ENCODE measurements at places on chromosomes 5 and 9.

DNA sequence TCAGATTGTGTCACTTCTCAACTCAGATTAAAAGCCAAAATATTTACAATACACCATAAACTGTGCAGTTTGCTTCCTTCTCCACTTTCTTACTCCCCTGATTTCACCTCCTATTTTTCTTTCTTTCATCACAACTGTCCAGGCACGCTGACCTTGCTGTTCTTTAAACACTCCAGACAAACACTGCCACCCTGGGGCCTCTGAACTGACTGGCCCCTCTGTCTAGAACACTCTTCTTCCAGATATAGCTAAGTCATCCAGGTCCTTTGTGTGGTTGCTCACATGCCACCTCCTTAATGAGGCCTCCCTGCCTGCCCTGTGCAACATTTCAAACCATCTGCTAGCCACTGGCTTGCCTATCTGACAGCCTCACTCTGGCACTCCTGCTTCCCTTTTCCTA lies 46.6 kb downstream of the ATG10 start:
- no peak for DNase-seq

- DNase-seq: peak; percentile 38
Observed at GRCh38 chr5:34655354-34655991, 655 bp upstream of the RAI14 start.

GRCh38 chr5:176851871-176852658 lies 41.7 kb downstream of the UNC5A start:
- DNase-seq: no peak

- no peak for DNase-seq
Observed at GRCh38 chr9:29144476-29144875, 1571.2 kb upstream of the C9orf72 start.

GRCh38 chr9:106387965-106388364 lies 475.0 kb upstream of the ZNF462 start:
- no peak for DNase-seq

DNA sequence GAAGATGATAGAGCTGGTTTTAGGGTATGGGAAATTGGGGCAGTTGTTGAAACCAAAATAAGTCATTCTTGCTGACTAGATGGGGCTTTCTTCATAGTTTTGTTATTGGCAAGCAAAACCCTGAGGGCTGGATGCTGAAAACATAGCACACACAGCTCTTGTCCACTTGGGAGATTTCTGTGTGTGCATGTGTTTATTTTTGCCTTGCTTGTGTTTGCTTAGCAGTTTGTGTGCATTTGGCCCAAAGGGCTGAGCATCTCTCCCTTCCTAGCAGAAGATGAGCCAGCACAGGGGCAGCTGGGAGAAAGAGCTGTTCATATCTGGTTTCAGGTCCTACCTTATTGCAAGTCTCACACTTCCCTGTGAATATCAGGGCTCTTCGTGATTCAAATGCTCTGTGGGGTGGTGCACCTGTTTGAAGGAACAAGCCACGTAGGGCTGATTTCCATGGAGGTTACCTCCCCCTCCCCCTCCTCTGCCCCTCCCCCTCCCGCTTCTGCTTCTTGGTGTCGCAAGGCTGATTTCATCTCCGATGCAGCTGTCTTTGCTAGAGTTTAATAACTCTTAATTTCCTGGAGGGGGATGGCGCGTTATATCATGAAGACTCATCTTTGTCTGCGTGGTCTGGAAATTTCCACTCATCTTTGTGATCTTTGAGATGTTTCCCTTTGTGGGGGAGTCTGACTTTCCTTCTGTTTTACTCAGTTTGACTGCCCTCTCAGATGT lies 296.5 kb downstream of the ARHGAP26 start:
- no peak for DNase-seq

DNA sequence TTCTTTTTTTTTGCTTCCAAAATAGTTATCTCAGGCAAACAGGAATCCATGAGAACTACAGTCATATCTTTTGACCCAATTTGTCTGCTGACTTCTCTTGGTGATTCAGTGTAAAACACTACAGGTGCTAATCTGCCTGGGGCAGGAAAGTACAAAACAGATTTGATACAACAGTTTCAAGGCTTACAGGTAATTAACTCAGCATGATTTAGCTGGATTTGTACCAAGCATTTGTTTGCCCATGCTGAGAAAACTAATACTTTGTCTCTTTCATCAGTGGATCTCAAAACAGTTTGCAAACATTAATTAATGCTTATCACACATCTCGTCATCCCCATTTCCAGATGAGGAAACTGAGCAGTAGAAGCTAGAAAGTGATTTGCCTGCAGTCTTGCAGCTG lies 312.5 kb upstream of the SEMA6A start:
- no peak for DNase-seq

- no peak for DNase-seq
Observed at GRCh38 chr5:172630986-172631385, 10.1 kb upstream of the NEURL1B start.

- no peak for DNase-seq
Observed at GRCh38 chr5:155906046-155906445, 420.9 kb upstream of the SGCD start.

DNA sequence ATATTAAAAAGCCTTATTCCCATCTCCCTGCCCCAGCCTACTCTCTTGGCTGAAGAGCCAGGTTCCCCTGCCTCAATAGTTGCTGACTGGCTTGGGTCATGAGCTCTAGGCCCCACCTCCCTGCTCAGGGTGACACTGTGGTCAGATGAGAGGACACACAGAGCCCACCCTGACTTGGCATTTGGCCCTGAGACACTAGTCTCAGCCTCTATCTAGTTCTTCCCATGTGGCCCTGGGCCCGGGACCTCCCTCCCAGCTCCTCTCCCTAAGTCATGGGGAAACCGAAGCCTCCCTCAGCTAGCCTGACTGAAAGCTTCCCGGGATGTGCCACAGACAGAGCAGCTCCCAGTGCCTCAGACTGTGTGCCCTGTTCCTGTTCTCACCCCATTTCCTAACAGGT lies 5.8 kb upstream of the MYOZ3 start:
- no peak for DNase-seq

DNA sequence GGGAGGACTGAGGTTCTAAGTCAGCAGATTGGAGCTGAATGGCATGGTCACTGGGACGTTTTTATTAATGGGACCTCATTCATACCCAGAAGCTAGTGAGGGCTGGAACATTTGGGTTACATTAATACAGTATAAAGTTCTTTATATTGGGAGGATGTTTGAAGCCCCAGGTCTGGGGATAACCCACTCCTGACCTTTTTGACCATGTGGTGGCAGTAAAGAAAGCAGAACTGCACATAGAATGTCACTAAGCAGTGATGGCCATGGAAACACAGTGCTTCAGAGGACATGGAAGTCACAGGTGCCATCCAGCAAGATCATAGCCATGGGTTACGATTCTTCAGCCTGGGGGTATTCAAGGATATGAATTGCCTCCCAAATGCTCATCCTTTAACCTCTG lies 176.0 kb downstream of the ATP10B start:
- DNase-seq: no peak

- DNase-seq: no peak
Observed at GRCh38 chr5:154309805-154310204, 119.3 kb downstream of the GALNT10 start.

GRCh38 chr5:61765471-61765870 lies 433.4 kb downstream of the ZSWIM6 start:
- no peak for DNase-seq

DNA sequence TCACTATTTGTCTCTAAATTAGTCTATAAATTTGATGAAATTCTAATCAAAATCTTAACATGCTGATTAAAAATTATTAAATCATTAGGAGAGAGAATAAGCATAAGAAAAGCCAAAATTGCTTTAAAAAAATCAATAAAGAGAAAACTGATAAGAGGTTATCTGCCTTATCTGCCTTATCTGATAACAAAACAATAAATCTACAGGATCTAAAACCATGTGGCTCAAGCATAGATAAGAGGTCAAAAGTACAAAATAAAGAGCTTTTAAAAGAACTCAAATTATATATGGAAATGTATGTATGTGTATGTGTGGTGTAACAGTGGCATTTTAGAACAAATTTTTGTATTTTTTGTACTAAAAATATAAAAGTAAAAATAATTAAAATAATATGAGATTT lies 18.6 kb downstream of the TRIM14 start:
- DNase-seq: no peak

DNA sequence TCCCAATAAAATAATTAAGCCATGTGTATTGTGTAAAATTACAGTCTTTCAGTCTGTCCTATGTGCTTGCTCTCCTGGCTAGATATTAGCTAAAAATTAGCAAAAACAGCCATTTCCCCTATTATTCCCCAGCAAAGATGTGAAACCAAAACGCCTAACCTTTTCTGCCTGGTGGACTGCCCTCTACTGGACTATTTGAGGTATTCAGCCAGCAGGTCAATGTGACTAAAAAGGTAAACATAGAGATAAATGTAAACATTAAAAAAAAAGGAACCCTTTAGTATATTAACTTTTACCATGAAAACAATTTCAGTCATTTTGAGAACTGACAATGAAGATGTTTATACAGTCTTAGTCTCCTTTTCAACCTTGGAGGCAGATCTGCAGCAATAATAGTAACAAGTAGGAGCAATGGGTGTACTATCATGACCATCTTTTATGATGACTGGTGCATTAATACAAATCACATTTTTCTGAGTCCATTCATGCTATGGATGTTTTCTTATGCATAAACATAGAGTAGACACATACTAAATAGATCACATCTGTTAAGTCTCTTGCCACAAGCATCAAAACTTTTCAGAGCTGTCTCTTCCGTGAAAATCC lies 10.1 kb downstream of the ATG12 start:
- no peak for DNase-seq

DNA sequence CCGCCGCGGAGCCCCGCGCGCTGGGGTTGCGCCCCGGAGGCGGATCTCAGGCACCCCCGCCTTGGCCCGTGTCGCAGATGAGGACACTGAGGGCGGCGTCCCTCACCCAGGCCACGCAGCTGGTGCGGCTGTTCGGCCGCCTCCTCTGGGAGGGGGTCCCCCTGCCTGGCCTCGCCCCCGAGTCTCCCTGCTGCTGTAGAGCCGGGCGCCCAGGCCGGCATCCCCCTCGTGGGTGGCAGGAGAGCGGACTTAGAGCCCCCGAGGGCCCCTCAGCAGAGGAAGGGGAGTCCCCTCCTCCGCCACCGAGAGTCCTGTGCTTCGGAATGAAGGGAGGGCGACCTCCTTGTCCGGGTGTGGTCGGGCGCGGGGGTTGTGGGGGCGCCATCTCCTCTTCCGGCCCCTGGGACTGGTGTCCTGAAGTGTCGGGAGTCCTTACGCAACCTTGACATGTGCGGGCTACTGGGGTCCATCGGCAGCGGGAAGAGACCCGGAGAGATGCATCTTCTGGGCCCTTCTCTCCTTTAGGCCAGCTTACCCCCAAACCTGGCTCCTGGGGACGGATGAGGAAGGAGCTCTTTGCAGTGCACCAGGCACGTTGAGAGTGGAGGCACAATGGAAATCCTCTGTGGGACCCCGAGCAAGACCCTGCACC lies 11.7 kb upstream of the EXOSC2 start:
- DNase-seq: no peak

DNA sequence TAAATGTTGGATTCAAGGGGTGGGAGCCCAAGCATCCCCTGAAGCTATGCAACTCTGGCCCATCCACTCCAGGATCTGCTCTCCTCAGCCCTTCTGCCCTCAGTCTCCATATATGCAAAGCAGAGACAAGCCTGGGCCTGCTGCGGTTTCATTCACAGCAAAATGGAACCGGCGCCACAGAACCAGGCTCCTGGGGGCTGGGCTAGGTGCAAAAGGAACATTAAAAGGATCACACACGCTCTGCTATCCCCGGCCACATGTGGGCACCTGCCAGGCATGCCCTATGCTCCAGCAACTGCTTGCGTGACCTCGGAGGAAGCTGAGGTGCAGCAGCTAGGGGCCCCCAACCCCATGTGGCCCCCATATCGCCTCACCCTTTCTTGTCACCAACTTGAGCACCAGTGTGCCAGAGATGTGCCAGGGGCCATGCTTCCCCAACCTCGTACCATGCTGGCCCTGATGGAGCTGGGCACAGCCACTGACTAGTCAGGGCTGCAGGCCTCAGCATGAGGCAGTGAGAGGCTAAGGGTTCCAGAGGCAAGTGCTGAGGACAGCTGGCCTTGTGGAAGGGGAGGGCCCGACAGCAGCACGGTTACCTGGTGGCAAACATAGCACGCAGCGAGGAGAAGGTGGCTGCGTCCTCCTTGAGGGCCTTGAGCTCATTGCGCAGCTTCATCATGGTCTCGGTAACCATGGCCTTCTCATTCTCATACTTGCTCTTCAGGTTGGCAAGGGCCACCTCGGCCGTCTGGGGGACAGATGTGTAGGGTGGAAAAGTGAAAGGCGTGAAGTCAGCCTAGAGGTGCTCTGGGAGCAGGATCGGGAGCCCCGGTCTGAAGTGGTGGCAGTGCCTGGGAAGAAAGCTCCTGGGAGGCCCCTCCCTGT lies 47.2 kb downstream of the BICD2 start:
- no peak for DNase-seq

DNA sequence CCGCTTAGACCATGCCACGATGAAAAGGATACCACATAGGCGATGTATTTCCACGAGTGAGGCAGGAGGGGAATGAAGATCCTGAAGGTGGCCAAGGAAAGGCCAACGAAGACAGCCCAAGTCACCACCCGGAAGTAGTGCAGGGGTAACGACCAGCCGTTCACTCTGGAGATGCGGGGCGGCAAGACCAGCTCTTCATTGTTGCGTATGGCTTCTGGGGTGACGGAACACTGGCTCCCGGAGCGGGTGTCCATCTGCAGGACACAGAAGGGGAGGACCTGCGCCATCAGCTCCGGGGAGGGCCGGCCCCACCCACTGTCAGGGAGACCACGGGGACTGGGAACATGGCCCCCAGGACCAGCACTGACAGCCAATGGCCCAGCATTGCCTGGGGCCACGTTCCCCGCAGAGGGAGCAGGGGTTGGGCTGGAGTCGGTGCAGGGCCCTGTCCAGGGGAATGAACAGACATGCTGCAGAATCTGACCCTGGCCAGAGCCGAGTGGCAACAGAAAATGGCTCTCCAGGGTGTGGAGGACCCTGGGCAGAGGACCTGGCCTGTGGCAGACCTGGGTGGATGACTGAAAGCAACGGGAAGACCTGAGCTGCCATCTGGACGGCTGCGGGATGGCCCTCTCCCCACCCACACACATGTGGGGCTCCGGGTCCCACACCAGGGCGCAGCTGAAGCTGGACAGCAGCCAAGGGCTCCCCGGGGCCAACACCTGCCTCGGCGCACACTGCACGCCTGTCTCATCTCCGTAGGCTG lies 17.7 kb downstream of the ZDHHC11B start:
- DNase-seq: no peak

GRCh38 chr9:122133263-122133983 lies 26.2 kb downstream of the NDUFA8 start:
- no peak for DNase-seq

- DNase-seq: no peak
Observed at GRCh38 chr5:56734091-56734694, 81.2 kb upstream of the MAP3K1 start.

DNA sequence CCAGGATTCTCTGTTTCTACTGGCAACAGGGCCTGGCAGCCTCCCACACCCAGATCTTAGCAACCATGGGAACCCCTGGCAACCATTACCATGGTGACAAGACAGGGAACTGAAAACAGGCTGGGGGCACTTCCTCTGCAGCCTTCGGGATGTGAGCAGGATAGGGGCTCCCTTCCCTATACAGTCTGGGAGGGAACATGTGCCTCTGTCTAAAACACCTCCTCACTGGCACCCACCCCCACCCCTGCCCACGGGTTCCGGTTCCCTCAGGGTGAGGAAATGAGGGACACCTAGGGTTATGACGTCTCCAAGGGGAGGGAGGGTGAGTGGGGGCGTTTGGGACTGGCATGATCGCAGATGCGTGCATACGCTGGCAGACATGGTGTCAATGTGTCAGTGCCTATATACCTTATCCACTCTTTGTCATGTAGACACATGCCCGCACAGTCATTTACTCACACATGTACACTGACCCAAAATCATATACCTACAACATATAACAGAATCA lies 3.0 kb upstream of the DNAJB5 start:
- no peak for DNase-seq
